ENCODE measurements at places on chromosomes 7 and 10. TPM values are rescaled to one million over a fixed set of nuclear protein-coding genes. Genes with fewer than 3 reads are reported as not detected.

The CYP26C1 gene
- polyA plus RNA-seq, result not detected

The NPFFR1 gene
- not detected for polyA plus RNA-seq

DNA sequence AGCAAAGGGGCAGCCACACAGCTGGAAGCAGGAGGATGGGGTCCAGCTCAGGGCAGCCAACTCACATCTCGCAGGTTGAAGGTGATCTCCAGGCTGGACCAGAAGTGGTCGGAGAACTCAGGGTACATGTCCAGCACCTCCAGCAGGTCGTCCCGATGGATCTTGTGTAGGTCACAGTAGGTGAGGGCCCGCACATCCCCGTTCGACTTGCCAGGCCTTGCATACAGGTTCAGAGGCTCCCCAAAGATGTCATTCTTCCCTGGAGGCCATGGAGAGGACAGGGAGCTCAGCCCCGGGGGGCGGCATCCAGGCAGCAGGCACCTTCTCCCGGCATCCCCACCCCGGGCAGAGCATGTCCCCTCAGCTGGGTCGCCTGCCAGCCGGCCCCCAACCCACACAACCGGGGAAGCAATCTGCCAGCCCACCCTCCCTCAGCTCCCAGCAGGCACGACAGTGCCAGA, 29.3 kb downstream of the KCNH2 start:
- peak overlapping the region; percentile 89 for H3K27ac ChIP-seq
- no peak overlapping the region for H3K4me3 ChIP-seq
- H3K27me3 ChIP-seq, result 0 out of 2 replicates have a peak, but pooled peaks cover 5% of the 10 kb centered on the region
- no peaks in the 10 kb centered on the region for H3K36me3 ChIP-seq

GRCh38 chr7:100568896-100569844, 4.5 kb downstream of the SAP25 start:
- H3K27ac ChIP-seq, result no peak overlapping the region
- H3K4me1 ChIP-seq, result no peaks in the 10 kb centered on the region
- H3K36me3 ChIP-seq, result peaks cover 6% of the 10 kb centered on the region
- H3K27me3 ChIP-seq, result no peaks in the 10 kb centered on the region
- H3K4me3 ChIP-seq, result no peak overlapping the region

DNA sequence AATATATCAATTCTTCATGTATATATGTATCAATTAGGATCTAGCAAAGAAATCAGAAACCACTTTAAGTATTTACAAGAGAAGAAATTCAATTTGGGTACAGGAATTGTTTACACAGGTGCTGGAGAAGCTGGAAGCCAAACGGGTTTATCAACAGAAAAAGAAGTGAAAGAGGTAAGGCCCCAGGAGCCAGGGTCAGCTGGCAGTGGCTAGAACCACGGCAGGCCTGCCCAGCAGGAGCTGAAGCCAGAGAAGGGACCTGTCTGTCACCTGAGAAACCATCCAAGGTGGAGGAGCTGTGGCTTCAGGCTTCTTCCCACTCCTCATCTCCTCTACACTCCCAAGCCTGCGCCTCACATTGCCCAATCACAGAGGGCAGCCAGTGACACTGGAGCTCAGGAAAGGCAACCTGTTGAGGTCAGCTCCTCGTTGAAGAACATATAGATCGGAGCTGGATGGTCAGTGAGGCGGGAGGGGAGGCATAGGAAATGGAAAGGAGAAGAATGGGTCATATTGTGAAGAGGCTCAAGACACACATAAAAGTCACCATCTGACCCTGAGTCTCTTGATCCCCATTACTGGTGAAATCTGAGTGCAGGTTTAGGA, 182.6 kb downstream of the REEP3 start:
- peaks cover 22% of the 10 kb centered on the region for H3K4me1 ChIP-seq
- H3K27ac ChIP-seq, result no peak overlapping the region
- no peaks in the 10 kb centered on the region for H3K27me3 ChIP-seq
- H3K36me3 ChIP-seq, result no peaks in the 10 kb centered on the region

DNA sequence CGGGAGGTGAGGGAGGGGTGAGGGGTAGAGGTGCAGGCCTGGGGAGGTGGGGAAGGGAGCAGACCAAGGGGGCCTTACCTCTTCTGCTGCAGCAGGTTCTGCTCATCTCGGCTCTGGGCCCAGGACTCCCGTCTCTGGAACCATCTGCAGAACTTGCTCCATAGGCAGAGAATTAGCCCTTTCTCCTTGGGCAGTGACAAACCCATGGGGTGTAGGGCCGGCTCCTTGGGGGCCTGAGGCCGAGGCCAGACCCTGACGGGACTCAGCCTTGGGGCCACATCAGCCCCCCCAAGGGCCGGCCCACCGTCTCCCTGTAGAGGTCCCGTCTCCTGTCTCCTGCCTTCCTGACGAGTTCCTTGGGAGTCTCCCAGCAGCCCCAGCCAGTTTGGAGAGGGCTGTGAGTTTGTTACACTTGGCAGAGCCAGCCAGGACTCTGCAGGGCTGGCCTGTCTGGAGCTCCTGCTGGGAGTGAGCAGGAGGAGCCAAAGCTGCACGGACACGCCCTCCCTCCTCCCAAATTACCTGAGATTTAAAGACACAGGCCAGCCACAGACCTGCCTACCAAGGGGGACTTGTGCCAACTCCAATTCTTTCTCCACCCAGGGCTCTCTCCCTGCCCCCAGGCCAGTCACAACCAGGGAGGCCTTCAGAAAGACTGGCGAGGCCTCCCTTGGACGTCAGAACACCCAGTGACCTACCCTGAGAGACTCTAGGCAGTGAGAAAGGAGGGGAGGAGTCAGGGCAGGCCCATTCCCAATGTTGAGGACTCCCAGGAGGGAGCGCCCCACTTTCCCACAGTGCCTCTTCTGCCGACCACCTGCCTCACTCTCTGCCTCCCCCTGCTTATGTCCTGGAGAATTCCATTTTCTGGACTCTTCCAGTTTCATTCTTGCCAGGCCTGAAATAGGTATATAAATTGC, at the start of gene TRPV6:
Gene TRPV6 (minus strand): TSS at position 435 of the 920 bp plus-strand sequence.
- H3K4me1 ChIP-seq, result no peaks in the 10 kb centered on the region
- H3K27me3 ChIP-seq, result peaks cover 44% of the 10 kb centered on the region
- H3K4me3 ChIP-seq, result no peak within 1 kb of the TSS

DNA sequence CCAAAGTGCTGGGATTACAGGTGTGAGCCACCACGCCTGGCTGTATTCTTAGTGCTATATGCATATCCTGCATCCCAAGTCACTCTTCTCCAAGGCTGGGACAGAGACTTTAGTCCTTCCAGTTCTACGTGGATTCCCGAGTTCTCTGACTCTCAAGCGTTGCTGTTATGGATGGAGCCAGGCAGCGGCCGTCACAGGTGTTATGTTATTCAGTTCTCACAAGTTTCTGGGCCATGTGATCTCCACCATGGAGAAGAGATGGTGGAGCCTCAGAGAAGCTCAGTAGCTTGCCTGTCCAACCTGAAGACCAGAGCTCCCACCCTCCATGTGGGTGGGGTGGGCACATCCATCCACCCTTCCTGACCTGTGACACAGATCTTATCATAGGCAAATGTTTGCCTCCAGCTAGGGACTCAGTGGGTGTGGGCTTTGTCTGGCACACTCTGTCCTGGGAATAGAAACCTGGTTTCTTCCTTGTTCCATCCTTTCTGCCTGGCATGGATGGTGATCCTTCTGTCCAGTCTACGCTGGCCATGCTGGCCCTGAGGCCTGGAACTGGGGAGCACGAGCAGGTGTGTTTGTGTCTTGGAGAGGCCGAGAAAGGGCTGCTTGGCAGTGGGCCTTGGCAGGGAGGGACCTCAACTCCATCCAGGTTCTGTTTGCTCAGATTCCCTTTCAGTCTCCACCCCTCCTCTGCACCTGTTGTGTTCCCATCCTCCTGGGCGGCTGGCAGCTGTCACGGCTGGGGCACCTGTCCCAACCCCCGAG, 55.3 kb downstream of the NEURL1 start:
- H3K27me3 ChIP-seq, result no peaks in the 10 kb centered on the region
- no peak overlapping the region for H3K27ac ChIP-seq

DNA sequence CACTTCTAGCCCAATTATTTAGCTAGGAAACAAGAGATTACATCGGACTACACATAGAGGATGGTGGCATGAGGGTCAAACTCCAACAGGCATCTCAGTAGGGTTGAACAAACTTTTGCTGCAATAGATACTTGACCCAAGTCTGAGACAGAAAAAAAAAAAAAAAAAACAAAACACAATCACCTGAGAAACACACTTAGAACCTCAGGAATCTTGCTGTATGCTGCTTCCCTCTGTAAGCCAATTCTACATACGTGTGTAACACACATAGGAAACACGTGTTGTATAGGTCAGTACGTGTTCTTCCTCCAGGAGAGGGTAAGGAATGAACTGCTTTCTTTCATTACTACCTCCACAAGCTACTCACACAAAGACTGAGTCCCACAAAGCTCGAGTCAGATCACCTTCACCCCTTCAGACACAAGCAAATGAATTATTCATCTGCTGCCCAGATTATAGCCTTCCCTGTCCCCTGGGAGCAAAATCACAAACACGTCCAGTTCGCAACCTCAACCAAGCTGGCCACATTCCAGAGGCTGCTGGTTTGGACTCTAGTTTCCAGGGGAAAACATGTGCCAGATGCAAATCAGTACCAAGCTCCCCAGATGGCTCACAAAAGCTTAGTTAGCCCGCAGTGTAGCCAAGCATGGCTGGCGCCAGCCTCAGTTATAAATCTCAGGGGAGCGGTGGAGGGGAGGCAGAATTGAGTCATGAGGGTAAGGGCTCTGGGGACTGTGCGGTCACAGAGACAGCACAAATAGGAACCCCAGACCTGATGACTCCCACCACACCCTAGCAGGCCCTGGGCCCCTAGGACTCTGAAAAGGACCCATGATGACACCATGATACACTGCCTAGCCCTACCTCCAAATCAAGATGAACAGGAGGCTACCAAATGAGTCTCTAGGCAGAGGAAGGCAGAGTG, 15.1 kb downstream of the PSAP start:
- peaks cover 23% of the 10 kb centered on the region for H3K36me3 ChIP-seq
- peak; percentile 85 for DNase-seq
- H3K27me3 ChIP-seq, result no peaks in the 10 kb centered on the region

GRCh38 chr10:129531195-129531968, 64.3 kb downstream of the MGMT start:
- no peaks in the 10 kb centered on the region for H3K27me3 ChIP-seq
- no peak overlapping the region for H3K27ac ChIP-seq
- no peaks in the 10 kb centered on the region for H3K36me3 ChIP-seq
- no peak for DNase-seq
- H3K4me3 ChIP-seq, result no peak overlapping the region
- peaks cover 15% of the 10 kb centered on the region for H3K4me1 ChIP-seq

DNA sequence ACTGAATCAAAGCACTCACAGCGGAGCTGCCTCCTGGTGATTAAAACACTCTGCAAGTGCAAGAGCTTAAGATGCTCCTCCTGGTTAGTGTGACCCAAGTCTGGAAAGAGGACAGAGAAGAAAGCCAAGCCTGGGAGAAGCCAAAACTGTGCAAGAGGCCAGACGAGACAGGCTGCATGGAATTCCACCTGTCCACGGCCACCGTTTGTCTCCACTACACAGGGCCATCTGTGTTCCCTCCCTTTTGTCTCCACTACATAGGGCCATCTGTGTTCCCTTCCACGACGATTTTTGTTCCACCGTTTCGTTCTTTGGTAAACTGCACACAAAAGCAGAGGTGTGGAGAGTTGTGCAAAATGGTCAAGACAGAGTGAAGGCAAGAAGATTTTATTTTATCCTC, 233.0 kb downstream of the DIP2C start:
- H3K27ac ChIP-seq, result no peak overlapping the region
- DNase-seq, result no peak
- H3K4me1 ChIP-seq, result no peaks in the 10 kb centered on the region
- no peaks in the 10 kb centered on the region for H3K36me3 ChIP-seq

DNA sequence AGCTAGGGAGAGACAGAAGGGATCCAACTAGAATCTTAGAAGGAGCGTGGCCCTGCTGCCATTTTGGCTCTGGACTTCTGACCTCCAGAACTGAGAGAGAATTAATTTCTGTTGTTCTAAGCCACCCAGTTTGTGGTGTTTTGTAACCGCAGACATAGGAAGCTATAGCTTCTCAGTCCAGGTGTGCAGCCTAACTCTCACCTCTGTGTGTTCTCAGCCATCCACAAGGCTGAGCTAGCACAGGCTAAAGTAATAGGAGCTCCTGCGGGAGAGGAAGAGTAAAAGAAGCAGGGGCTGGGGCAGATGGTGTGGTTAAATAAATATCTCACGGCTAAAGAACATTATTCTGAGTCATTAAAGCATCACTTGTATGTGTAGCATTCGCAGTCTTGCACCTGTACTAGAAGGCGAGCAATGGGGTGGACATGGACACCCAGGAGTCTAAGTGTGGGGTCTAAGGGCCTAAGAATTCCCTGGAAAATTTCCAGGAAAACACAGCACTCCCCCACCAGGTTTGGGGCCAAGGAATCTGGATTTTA, 94.1 kb downstream of the AOAH start:
- no peak for DNase-seq
- no peaks in the 10 kb centered on the region for H3K4me1 ChIP-seq
- H3K27me3 ChIP-seq, result peaks cover 42% of the 10 kb centered on the region
- no peaks in the 10 kb centered on the region for H3K36me3 ChIP-seq

DNA sequence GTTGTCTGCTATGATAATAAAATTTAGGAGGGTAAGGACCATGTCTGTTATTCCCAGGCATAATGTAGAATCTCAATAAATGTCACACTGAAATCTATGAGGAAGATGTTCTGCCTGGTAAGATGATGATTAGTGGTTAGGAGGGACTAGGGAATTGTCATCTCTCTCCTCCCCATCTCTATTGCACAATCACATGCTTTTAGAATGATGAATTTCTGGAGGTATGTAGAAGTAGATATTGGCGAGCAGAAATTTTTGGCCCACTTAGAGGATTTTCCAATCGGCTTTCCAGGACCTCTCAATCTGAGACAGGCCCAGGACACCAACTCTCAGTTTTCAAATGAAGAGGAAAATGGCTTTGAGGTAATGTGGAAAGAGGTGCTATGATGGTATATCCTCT, 2.0 kb upstream of the PITX3 start:
- no peak overlapping the region for H3K4me3 ChIP-seq
- H3K27me3 ChIP-seq, result peaks cover 10% of the 10 kb centered on the region

GRCh38 chr10:69640196-69640980, 10.3 kb downstream of the FAM241B start:
- DNase-seq, result no peak
- H3K36me3 ChIP-seq, result no peaks in the 10 kb centered on the region
- H3K27me3 ChIP-seq, result no peaks in the 10 kb centered on the region
- H3K27ac ChIP-seq, result no peak overlapping the region
- no peak overlapping the region for H3K4me3 ChIP-seq

GRCh38 chr10:49688261-49688846, 8.9 kb downstream of the C10orf53 start:
- peaks cover 12% of the 10 kb centered on the region for H3K4me1 ChIP-seq
- no peaks in the 10 kb centered on the region for H3K27me3 ChIP-seq
- no peak overlapping the region for H3K27ac ChIP-seq
- DNase-seq, result no peak
- H3K4me3 ChIP-seq, result no peak overlapping the region

Measured in SK-N-SH (cell line).